ENCODE measurements at places on chromosomes 3 and 15.
A peak's percentile ranks its signal among the peaks of the same experiment; 100 is the strongest.

DNA sequence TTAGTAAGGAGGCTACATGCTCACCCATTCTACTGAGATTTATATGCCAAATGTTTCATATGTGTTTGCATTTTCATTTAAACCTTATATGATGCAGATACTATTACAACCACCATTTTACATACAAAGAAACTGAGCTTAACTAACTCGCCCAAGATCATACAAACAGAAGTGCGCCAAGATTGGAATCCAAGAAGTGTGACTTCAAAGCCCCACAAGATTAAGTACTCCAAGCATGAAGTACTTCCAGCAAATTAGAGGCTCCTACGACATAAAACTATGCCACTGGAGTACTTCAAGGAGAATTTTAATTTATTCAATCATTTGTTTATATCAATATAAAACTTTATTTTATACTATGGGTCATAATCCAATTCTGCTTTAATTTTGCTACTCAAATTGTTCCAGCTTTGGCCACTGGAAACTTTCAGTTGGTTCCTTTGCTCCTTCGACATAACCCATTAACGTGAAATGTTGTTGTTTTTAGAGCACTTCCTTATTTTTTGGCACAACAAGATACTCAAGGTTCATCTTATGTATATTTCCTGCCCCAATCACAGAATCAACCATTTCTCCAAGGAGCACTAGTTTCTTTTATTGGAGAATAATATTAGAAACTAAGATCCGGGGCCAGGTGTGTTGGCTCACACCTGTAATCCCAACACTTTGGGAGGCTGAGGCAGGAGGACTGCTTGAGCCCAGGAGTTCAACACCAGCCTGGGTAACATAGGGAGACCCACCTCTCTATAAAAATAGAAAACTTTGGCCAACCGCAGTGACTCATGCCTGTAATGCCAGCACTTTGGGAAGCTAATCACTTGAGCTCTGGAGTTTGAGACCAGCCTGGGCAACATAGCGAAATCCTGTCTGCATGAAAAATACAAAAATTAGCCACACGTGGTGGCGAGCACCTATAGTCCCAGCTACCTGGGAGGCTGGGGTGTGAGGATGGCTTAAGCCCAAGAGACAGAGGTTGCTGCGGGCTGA, 10.4 kb downstream of the INO80 start:
- no peak for DNase-seq

DNA sequence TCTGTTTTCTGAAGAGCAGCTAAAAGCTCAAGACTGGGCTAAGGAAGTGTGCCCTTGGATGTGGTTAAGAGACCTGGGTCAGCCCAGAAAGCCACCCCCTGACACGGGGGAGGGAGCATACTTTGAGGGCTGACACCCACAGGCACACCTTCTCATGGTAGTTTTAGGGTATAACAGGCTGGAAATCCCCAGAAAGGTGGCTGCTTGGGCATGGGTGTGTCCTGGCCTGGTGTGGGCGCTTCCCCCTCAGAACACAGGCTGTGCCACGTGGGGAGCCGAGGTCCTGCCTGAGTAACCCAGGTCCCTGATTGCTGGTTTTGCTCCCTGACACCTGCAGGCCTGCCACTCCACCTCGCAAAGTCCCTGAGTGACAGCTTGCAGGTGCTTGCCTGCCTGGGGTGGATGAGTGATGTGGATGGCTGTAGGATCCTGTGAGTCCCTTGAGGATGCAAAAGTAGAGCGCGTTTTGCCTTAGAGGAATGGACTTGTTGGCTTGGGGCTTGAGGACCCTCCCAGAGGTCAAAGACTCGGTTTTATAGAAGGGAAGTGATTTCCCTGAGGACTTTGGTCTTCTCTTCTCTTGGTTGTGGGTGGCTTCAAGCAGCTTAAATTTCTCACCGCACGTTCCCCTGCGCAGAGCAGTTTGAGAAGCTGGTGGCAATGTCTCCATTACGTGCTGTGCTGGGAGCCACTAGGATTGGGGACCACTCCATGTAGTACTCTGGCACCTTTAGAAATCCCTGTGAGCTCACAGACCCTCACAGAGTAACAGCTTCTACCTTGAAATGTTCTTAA, 94.4 kb downstream of the DNASE1L3 start:
- peak; percentile 2 for DNase-seq

DNA sequence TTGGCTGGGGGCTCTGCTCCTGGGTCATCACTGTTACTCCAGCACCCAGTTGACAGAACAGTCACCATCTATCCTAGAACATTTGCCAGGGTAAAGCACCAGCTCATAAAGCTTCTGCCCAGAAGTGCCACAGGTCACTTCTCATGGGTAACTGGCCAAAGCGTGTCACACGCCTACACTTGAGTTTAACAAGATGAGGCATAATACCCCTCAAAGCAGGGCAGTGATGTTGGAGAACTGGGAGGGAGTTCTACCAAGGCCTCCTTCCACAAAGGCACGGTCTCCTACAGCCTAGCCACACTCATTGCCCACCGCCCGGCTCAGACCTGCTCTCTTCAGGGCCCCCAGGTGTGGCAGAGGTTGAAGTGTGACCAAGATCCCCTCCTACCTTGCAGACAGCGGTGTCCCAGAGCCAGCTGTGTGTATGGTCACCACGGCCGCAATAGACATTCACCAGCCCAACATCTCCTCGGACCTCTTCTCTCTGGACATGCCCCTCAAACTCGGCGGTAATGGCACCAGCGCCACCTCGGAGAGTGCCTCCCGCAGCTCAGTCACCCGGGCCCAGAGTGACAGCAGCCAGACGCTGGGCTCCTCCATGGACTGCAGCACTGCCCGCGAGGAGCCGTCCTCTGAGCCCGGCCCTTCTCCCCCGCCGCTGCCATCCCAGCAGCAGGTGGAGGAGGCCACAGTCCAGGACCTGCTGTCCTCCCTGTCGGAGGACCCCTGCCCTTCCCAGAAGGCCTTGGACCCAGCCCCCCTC, 107.7 kb downstream of the ETFA start:
- DNase-seq: no peak

- no peak for DNase-seq
Measured at GRCh38 chr3:14929310-14930074, 17.9 kb upstream of the NR2C2 start.

GRCh38 chr3:119652306-119653033, 7.9 kb downstream of the POPDC2 start:
- DNase-seq: no peak

GRCh38 chr3:43606284-43606683, 15.5 kb downstream of the ANO10 start:
- no peak for DNase-seq

DNA sequence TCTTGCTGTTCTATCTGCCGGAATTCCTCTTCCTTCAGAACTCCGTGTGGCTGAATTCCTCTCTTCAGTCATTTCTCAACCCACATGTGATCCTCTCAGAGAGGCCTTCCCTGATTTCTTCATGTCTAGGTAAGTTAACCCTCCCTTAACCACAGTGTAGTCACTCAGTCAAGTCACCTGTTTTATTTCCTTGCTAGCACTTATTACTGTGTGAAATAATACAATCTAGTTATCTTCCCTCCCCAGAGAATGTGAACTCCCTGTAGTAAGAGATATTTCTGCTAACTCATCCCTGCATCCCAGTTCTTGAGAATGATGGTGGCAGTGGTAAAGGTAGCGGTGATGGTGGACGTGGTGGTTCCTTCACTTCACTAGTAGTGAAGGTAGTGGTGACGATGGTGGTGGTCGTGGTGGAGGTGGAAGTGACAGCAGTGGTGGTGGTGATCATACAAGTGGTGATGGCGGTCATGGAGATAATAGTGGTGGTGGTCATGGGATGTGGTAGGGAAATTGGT, 33.3 kb downstream of the COL6A5 start:
- no peak for DNase-seq

Measured in activated CD4-positive, CD25-positive, alpha-beta regulatory T cell (primary cell).